Natural killer cell (primary cell): ENCODE measurements at places on chromosomes 12 and 14.
A peak's percentile ranks its signal among the peaks of the same experiment; 100 is the strongest.

DNA sequence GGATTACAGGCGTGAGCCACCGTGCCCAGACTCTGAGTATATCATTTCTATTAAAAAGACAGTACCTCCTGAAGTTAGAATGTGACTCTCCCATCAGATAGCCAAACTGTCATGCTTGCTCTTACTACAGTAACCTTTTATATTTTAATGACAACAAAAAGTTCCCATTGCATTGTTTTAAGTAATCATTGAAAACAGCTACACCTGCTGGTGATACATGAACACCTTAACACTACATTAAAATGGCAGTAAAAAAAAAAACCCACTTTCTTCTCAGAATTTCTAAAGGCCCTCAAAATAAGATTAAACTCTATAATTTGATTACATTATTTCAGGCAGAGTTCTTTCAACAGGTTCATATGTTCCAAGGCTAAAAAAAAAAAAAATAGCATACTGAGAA lies 76.7 kb downstream of the SH2B3 start:
- DNase-seq: no peak

DNA sequence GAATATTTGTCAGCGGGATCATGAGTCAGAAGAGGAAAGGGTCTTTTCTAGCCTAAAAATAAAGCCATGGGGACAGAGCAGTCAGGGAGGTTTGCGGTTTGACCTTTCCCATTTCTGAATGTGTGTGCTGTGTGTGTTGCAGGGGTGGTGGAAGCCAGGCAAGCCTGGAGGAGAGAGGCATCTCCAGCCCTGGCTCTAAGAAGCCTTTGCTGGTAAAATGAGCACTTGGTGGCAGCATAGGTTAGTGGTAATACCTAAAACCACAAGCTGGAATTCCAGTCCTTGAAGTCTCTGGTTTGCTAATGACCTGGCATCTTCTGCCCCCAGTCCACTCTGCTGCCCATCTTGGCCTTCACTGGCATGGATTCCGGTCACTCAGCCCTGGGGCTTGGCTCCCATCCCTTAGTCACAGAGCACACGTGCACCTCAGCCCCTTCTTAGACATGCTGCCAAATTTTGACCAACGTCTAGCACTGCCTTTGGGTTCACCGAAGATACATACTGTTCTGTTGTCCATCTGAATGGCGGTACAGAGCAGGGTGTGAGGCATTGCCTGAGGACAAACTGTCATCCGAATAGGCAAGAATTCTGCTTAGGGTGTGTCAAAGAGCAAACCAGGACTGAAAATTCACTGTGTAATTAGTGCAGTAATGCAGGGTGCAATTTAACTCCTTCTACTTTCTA lies 52.7 kb downstream of the KCNA5 start:
- DNase-seq: no peak

GRCh38 chr14:101322223-101322622 lies 239.1 kb upstream of the DIO3 start:
- no peak for DNase-seq

- DNase-seq: no peak
These were observed 127.7 kb upstream of the SFSWAP start for GRCh38 chr12:131583090-131583712.

GRCh38 chr12:114952573-114953271 lies 268.7 kb upstream of the TBX3 start:
- no peak for DNase-seq

DNA sequence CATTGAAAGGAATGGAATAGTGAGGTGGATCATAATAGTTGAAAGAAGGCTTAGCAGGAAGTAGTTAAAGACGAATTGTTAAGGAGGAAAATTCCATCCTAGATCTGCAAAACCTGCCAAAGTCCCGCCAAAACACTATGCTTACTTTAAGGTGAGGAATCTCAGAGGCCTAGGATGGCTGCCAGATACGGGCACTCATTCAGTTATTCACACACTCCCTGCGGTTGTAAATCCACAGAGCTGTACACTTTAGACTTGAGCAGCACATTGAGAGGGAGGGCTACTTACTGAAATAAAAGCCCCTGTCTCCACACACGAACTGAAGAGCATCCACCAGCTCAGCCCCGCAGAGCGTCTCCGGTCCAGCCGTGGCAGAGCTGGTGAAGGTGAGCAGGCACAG lies 5.0 kb downstream of the IGF1 start:
- no peak for DNase-seq

- DNase-seq: peak; percentile 73
These were observed at the start of gene BCL7A for GRCh38 chr12:122021822-122022392. BCL7A (plus strand) TSS chr12:122021884; CDS start chr12:122022092, 208 bp downstream.

- DNase-seq: no peak
These were observed 807 bp upstream of the ZCCHC8 start for GRCh38 chr12:122501489-122501989.

- DNase-seq: no peak
These were observed 161.7 kb upstream of the PLEKHA5 start for GRCh38 chr12:18967814-18968213.
